ENCODE measurements at places on chromosomes 13 and 19. TPM values are rescaled to one million over a fixed set of nuclear protein-coding genes. Genes with fewer than 3 reads are reported as not detected.

The HS6ST3 gene
- total RNA-seq = not detected

The CAMSAP3 gene
- 40.8 TPM for total RNA-seq

The CFAP97D2 gene
- not detected for total RNA-seq

The KIR3DL1 gene
- not detected for total RNA-seq

The C5AR1 gene
- total RNA-seq = 6.2 TPM

The ZNF578 gene
- not detected for total RNA-seq

The LYL1 gene
- 1.5 TPM for total RNA-seq

The GPR183 gene
- 0.70 TPM for total RNA-seq

The KLK2 gene
- total RNA-seq = not detected

The ZSCAN5A gene
- 4.3 TPM for total RNA-seq

The IFNL1 gene
- total RNA-seq = not detected

GRCh38 chr13:64333888-64334287 is 2896.2 kb downstream of the PCDH9 start:
- DNase-seq = no peak

DNA sequence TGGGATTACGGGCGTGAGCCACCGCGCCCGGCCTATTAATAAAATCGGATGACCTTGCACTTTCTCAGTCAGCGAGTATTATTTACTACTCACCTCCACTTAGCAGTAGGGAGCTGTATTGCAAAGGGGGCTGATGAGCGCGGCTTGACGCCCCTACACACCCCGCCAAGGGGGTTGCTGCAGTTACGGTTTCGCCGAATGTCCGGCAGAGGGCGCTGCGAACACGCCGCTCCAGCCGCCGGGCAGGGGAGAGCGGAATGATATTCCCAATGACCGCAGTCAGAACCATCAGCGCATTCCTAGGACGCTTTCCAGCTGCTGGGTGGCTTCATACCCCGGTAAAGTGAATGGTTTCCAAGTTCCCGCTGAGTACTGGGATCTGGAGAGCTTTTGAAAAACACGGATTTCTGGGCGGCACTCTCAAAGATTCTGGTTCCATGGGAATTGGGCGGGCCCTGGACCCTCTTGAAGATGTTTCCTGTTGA is 30.0 kb upstream of the TPT1 start:
- peak; percentile 72 for DNase-seq

- DNase-seq = no peak
Measured at GRCh38 chr19:50003810-50004419, 21.3 kb downstream of the VRK3 start.

- DNase-seq = no peak
Measured at GRCh38 chr19:19778666-19779065, 42.9 kb downstream of the ZNF506 start.

DNA sequence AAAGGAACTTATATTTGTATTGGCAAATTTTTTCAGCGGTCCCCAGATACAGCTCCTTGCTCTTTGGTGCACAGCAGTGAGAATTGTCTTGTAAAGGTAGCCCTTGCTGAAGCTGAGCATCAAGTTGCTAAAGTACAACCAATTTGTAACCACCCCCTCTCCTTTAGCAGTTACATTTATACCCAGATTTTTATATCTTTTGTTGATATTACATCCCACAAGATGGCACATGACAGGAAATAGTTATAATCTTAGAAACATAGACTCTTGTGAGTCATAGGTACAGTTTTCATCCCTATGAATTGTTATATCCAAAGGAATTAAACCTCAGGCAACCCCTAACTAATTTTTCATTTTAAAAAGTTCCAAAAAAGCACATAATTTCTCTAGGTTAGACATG is 523.0 kb upstream of the SLITRK1 start:
- DNase-seq = no peak

DNA sequence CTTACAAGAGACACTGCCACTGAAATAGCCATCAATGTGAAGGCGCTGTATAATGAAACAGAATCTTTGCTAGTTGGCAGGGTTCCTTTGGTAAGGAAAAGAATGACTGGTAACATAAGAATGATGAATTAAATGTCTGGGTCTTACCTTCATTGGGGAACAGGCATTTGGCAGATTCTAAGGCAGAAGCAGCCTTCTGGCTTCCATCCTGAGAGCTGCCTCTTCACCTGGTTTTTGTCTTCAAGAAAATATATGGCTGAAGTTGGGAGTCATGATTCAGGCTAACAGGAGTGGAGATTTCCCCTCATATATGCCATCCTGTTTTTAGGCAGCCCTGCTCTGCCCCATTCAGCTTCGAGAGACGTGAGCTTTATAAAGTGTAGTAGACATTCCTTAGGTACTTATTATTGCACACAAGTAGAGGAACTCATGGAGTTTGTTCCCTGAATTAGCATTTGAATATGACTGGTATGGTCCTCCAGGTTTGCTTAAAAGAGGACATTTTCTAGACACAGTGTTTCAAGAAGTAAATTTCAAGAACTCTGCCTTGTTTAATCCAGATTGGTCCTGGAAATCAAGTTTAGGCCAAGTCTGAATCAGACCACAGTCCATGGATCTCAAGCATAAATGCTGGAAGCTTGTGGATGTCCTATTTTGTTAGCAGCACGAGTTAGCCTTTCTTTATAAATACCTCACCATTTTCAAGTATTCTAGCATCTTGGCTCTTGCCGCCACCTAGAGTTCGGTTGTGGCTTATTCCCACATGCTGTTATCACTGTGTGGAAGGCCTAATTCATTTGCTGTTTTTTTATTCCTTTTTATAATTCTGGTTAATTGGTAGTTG is 56.2 kb upstream of the AKAP11 start:
- no peak for DNase-seq

DNA sequence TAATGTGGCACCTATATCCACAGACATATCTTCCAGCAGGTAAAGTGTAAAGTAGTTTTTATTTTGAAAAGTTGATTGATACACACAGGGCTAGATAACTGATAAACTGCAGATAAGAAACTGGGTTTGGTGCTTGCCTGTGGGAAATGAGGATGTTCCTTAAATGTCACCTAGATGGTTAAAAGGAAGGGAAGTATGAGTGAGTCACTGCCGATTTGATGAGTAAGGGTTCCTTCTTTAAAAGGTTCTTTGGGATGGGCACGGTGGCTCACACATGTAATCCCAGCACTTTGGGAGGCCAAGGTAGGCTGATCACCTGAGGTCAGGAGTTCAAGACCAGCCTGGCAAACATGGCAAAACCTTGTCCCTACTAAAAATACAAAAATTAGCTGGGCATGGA is 73.8 kb upstream of the FRY start:
- no peak for DNase-seq

DNA sequence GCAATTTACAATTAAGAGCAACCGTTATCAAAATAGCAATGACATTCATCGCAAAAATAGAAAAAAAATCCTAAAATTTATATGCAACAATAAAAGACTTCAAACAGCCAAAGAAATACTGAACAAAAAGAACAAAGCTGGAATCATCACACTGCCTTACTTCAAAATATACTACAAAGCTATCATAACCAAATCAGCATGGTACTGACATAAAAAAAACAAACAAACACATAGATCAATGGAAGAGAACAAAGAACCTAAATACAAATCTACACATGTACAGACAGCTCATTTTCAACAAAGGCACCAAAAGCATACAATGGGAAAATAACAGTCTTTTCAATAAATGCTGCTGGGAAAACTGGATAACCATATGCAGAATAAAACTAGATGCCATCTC is 6.4 kb downstream of the ZNF562 start:
- DNase-seq = no peak

DNA sequence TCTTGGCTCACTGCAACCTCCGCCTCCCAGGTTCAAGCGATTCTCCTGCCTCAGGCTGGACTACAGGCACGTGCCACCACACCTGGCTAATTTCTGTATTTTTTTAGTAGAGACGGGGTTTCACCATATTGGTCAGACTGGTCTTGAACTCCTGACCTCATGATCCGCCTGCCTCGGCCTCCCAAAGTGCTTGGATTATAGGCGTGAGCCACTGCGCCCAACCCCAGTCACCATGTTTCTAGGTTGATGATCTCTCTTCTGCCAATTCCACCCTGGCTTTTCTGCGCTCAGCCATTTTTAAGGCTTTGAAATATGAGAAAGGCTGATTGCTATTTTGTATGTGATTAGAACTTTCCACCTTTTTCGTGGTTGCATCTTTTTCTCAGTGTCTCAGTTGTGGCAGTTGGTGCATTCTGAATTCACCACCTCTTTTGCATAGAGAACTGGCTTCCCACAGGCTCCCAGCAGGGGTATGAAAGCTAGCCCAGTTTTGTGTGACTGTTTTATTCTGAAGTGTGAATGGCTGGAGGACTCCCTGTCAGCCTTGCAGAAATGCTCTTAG is 15.5 kb downstream of the CEACAM1 start:
- no peak for DNase-seq

DNA sequence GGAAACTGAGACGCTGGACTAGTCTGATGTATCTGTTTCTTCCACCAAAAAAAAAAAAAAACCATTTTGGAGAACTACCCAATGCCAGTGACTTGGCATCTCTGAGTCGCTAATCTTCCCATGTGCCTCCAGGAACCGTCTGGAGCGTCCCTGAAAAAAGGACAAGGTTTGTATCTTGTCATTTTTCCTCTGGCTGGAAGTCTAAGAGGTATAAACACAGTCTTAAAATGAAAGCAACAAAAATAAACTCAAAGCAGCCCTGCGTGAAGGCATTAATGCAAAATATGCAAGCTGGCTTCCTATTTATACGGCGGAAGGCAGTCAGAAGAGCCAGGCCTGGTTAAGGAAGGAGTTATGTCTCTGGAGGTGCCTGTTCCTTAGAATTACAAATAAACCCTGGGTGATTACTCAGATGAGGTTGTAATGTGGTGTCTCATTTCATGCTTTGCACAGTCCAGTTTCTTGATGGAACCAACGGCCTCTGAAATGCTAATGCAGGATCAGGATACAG is 20.3 kb downstream of the ACTN4 start:
- DNase-seq = no peak

DNA sequence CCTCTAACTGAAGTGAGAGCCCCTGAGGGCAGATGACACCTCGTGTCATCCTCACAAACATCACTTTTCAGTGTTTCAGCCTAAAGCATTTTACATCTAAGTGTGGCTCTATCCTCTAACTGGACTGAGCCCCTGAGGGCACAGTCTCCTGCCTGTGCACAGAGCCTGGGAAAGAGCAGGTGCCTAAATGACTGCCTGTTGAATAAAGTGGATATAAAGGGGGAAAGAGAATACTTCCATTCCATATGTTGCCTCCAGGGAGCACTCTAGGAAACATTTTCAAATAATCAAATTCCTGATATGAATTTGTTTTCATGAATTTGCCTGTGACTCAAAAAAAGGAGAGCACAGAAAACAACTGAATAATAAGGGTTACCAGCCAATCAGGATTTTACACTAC is 32.2 kb downstream of the CNMD start:
- DNase-seq = no peak

DNA sequence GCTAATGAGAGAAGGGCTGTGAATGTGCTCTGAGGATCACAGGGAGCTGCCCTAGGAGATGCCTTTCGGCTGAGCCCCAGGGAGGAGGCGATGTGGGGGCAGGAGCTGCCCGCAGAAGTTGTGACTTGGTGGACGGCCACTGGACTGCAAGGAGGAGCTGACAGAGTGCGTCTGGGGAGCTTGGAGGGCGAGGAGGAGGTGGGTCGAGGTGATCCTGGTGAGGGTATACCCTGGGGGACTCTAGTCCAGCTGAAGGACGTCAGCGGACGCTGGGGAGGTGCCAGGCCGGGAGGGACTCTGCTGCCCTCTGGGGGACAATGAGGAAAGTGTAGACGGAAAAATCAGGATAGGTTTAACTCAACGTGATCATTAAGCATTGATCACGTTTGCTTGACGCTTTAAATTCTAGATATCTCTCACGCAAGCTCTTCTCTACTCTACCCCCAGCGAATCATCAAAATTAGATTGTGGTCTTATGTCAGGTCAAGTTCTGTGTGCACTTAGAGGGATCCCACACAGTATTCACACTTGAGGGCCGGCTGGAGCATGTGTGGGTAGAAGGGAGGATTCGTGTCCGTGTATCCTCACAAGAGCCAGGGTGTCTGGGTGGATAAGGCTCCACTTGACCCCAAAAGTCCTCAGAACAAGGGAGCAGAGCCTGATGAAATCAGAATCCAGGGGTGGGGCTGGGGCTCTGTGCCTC is 3.3 kb upstream of the CEACAM7 start:
- DNase-seq = peak; percentile 40

DNA sequence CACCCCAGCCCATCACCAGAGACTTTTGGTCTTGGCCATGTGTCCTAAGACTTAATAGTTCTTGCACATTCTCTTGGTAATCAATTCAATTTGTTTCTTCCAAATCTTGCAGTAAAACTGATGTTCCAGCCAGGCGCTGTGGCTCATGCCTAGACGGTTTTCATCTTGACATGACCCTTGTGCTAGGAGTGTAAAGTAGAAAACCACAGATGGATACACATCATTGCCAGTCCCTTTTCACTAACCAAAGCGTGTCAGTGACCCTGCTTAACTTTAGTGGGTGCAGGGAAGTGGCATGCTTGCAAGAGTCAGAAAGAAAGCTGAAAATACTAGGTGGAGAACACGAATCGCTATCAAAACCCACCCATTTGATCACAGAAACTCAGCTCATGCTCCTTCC is 18.0 kb upstream of the CD70 start:
- no peak for DNase-seq

- DNase-seq = no peak
Measured at GRCh38 chr13:111540486-111540885, 220.0 kb downstream of the TEX29 start.

DNA sequence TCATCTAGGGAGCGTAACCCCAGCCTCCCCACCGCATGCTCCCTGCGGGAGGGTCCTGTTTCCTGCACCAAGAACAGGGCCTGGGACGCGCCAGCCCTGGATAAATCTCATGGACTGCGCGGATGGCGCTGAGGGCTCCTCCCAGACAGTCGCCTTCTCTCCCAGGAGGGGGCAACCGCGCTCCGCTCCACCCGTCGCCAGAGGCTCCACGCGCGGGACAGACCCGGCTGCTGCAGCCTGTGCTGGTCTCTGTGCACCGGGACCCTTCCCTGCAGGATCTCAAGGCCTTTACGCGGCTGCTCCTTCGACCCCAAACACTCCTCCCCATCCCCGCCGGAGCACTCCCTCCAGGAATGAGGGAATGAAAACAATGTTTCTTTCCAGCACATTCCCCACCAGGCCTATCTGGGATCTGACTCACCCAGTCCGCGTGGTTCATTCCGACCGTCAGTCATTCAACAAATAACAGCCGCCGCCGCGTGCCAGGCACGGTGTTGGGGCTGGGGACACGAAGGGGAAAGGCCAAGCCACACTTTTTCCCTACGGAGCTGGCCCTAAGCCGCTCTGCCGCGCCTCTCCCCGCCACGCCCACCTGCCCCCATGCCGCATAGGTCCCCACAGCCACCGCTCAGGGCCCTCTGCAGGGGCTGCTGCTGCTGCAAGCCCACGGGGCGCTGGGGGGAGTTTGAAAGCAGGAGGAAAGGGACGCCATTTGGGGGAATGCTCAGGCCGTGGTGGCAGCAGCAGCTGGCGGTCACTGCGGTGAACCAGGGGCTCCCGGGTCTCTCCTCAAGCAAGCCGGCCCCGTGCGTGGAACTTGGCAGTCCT is 6.0 kb downstream of the PNMA8B start:
- DNase-seq = no peak

Data from left lobe of liver (tissue), 2 donors.